ENCODE measurements at places on chromosomes 1 and 21. TPM values are rescaled to one million over a fixed set of nuclear protein-coding genes. Genes with fewer than 3 reads are reported as not detected.

Gene RHOU
- total RNA-seq: 0.04 TPM

Gene HSD3B1
- total RNA-seq: not detected

Gene PRMT6
- total RNA-seq: 36.9 TPM

GRCh38 chr1:10833630-10834557, 37.4 kb upstream of the CASZ1 start:
- no peak for DNase-seq
- no peak overlapping the region for H3K27ac ChIP-seq
- peaks cover 27% of the 10 kb centered on the region for H3K27me3 ChIP-seq

Gene AK4
- total RNA-seq: 36.4 TPM

GRCh38 chr1:40338745-40339419, 21.8 kb upstream of the COL9A2 start:
- peak; percentile 83 for DNase-seq
- no peak overlapping the region for H3K4me3 ChIP-seq
- H3K27ac ChIP-seq: no peak overlapping the region

DNA sequence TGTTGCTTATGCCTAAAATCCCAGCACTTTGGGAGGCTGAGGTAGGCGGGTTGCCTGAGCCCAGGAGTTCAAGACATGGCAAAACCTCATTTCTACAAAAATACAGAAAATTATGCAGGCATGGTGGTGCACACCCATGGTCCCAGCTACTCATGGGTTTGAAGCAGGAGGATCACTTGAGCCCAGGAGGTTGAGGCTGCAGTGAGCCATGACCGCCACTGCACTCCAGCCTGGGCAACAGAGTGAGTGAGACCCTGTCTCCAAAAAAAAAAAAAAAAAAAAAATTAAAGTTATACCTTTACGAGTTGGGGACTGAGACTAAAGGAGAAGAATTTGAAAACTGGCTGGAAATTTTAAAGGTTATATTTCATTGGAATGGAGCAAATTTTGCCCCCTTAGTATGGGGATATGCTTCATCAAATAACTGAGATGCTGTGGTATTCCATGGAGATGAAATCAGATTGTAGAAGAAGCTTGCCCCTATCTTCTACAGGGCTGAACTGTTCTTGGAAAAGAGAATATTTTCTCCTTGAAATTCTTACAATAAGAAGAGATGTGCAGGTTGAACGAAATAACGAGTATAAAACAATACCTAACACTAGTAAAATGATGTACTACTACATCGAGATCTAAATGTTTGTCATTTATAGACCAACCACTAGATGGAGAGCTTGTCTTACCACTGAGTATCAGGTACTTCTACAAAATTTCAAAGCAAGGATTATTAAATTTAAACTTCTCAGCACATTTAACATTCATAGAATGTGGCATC, 34.9 kb upstream of the SCYL3 start:
- no peaks in the 10 kb centered on the region for H3K4me1 ChIP-seq
- H3K27ac ChIP-seq: no peak overlapping the region
- no peak overlapping the region for H3K4me3 ChIP-seq
- DNase-seq: peak; percentile 28
- no peaks in the 10 kb centered on the region for H3K36me3 ChIP-seq
- H3K27me3 ChIP-seq: no peaks in the 10 kb centered on the region

GRCh38 chr1:201539561-201540431, 869 bp downstream of the NAV1 start:
- no peak overlapping the region for H3K27ac ChIP-seq
- H3K36me3 ChIP-seq: no peaks in the 10 kb centered on the region
- peaks cover 42% of the 10 kb centered on the region for H3K27me3 ChIP-seq

- no peaks in the 10 kb centered on the region for H3K27me3 ChIP-seq
- H3K36me3 ChIP-seq: no peaks in the 10 kb centered on the region
- no peaks in the 10 kb centered on the region for H3K4me1 ChIP-seq
- no peak for DNase-seq
These were observed 219.6 kb downstream of the LTN1 start for GRCh38 chr21:28773036-28773435.

- no peaks in the 10 kb centered on the region for H3K27me3 ChIP-seq
- H3K4me3 ChIP-seq: no peak overlapping the region
- DNase-seq: no peak
- peaks cover 9% of the 10 kb centered on the region for H3K4me1 ChIP-seq
- peaks cover 17% of the 10 kb centered on the region for H3K36me3 ChIP-seq
These were observed 91.9 kb downstream of the NFIA start for GRCh38 chr1:61174060-61174795.

DNA sequence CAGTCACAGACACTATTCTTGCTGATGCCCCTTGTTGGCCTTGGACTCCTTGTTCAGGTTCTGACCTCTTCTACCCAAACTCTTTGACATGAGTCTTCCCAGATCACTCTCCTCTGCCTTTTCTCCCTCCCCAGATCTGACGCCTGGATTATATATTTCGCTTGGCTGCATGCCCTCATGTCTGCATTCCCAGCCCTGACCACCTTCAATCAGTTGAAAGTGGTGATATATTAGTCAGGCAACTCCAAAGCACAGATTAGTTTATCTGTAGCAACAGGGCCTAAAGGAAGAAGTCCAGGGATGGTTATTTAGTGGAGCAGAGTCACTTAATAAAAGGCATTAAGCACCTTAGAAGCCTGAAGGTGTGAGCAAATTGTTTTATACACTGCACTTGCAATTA, 110.0 kb upstream of the GUCA2B start:
- peaks cover 29% of the 10 kb centered on the region for H3K27me3 ChIP-seq
- no peaks in the 10 kb centered on the region for H3K36me3 ChIP-seq
- H3K4me3 ChIP-seq: no peak overlapping the region

- no peak for DNase-seq
- H3K36me3 ChIP-seq: peaks cover 40% of the 10 kb centered on the region
- H3K27ac ChIP-seq: no peak overlapping the region
- no peaks in the 10 kb centered on the region for H3K27me3 ChIP-seq
- H3K4me1 ChIP-seq: no peaks in the 10 kb centered on the region
- no peak overlapping the region for H3K4me3 ChIP-seq
These were observed 33.7 kb downstream of the PTP4A2 start for GRCh38 chr1:31904339-31905092.

- no peak overlapping the region for H3K27ac ChIP-seq
- no peak for DNase-seq
- H3K27me3 ChIP-seq: no peaks in the 10 kb centered on the region
- peaks cover 3% of the 10 kb centered on the region for H3K36me3 ChIP-seq
- H3K4me1 ChIP-seq: peaks cover 16% of the 10 kb centered on the region
These were observed 11.5 kb downstream of the CD58 start for GRCh38 chr1:116559304-116559761.

GRCh38 chr1:159009704-159010361, at the start of gene IFI16:
TSS of gene IFI16 (plus strand) at chr1:159009907. CDS start at chr1:159014681, 4,774 bp downstream.
- H3K4me3 ChIP-seq: no peak within 1 kb of the TSS
- H3K36me3 ChIP-seq: no peaks in the 10 kb centered on the region
- no peaks in the 10 kb centered on the region for H3K4me1 ChIP-seq

Gene NTRK1
- total RNA-seq: 28.0 TPM

GRCh38 chr1:66478116-66478515, 55.8 kb upstream of the SGIP1 start:
- H3K4me1 ChIP-seq: no peaks in the 10 kb centered on the region
- no peak overlapping the region for H3K4me3 ChIP-seq
- H3K36me3 ChIP-seq: no peaks in the 10 kb centered on the region
- no peak overlapping the region for H3K27ac ChIP-seq
- H3K27me3 ChIP-seq: no peaks in the 10 kb centered on the region

Gene SPATA1
- 2.2 TPM for total RNA-seq

DNA sequence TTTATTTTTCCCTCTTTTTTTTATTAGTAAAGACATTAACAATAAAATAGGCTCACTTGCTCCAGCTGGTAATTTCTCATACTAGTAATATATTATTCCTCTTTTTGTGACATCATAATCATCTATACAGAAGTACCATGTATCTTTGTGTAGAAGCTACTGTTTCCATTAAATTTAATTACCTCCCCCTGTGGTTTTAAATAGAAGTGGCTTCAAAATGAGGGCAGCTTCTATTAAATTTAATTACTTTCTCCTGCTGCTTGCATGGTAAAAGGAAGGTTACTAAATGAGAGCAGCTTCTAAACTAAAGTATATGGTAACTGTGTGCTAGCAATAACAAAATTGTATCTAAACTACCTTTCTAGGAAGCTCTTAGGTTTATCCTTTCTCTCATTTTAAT, 94.0 kb downstream of the DPYD start:
- H3K27ac ChIP-seq: no peak overlapping the region
- H3K4me1 ChIP-seq: no peaks in the 10 kb centered on the region
- H3K27me3 ChIP-seq: no peaks in the 10 kb centered on the region
- no peaks in the 10 kb centered on the region for H3K36me3 ChIP-seq
